ENCODE measurements at places on chromosomes 16 and 17.

DNA sequence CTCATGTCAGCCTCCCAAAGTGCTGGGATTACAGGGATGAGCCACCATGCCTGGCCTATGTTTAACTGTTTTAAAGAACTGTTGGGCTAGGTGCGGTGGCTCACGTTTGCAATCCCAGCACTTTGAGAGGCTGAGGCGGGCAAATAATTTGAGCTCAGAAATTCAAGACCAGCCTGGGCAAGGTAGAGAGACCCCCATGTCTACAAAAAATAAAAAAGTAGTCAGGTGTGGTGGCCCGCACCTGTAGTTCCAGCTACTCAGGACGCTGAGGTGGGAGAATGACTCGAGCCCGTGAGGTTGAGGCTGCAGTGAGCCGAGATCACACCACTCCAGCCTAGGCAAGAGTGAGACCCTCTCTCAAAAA is 1.9 kb upstream of the ITGAL start:
- DNase-seq, result no peak

- no peak for DNase-seq
Observed at GRCh38 chr16:20393801-20394577, 10.5 kb downstream of the PDILT start.

GRCh38 chr16:68707340-68708152 is 29.5 kb upstream of the CDH1 start:
- no peak for DNase-seq

DNA sequence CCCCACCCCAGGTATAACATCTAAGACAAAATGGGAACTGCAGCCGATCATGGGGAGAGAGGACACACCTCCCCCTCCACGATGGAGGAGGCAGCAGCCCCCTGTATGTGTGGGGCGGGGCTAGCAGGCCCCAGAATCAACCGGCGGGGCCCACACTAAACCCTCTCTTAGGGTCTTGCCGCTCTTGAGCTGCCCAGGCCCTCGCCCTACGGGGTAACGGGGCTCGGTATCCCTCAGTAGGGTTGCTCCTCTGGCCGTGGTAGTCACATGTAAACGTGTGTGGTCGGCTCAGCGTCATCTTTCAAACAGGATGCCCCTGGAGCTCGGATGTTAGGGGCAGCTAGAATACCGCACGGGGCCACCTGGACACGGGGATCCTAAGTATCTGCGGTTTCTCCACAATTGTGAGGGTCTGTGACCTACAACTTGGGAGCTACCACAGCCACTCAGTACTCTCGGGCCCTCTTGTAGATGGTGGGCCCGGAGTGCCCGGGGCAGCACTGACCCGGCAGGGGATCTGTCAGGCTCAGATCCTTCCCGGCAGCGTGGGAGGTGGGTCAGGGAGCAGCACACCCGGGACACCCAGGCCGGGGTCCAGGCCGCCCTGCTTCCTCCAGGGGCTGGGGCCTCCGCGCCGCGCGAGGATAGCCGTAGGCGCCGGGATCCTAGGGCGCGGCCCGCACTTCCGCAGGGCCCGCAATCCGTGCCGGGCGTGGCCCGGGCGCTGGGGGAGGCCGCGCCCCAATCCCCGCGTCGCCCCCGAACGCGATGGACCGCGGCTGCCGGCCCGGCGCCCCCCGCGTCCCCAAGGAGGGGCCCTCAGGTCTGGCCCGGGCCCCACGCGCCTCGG is 781 bp downstream of the ARHGDIA start:
- peak; percentile 47 for DNase-seq

GRCh38 chr16:48057048-48057447 is 98.7 kb downstream of the ABCC12 start:
- DNase-seq, result no peak

DNA sequence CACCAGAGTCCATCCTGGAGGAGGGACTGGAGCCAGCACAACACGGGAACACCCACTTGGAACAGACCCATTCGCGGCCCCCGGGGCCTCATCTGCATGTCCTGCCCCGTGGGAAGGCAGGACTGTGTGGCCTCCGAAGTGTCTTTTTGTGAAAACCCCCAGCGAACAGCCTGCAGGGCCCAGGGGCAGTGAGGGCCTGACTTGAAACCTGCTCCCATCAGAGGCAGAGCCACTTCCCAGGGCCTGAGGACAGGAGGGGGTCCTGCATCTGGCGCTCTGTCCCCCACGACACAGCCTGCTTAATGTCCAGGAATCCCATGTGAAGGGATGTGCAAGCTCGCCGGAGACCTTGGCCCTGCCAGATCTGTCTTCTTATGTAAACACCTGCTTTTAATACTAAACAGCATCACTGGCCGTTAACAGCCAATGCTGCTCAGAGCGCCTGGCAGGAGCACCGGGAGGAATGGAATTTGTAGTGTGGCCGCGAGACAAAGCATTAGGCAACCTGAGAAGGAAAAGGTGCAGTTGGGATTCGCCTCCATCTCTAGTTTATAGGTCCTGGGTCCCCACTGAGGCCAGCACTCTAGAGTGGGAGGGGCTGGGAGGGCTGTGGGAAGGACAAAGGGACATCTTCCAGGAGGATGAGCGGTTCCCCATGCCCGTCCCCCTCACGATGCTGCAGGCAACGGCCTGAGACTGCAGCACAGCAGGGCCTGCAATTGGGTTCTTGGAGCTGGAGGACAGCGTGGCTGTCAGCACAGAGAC is 9.6 kb upstream of the EVPL start:
- no peak for DNase-seq

DNA sequence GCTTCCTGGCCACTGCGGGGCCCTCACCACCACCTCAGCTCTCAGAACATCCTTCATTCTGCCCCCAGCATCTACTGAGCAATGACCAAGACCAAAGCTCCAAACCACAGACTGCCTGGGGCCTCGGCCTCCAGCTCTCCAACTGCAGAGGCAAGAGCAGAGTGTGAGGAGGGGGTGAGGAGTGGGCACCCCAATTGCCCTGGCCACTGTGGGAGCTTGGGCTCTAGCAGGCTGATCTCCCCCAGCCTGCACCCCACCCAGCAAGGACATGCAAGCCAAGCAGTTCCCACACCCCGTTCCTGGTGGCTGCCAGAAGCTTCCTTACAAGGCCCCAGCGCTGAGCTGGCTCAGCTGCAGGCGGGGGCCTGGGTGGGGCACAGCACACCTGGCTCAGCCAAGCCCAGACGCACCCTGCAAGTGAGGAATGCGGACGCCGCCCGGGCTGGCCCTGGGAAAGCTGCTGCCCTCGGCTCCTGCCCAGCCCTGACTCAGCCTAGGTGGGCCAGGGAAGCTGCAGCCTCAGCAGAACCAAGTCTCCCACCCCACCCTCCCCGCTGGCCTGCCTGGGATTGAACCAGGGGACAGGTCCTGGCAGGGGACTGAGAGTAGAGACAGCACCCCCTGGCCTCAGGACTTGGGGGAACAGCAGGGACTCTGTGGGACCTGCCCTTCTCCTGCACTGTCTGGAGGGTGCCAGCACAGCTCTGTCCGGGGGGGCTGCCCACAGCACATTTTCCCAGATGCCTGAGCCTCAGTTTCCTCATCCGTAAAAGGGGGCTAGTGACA is 29.7 kb upstream of the KRT17 start:
- no peak for DNase-seq

DNA sequence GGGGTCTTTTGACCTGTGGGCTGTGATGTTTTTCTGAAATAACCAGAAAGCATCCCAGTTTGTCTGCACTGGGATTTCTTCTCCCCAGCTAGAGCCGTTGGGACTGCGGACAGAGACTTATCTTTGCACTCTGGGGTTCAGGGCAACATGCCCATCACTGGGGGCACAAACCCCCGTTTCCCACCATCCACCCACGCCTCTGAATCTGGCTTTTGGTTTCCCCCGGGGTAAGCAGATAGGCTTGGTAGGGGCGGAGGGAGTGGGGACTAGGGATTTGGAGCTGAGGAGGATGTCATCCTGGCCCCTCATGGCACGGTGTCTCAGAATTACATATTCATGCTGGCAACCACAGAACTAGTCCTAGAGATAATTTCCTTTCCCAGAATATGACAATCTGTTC is 68.6 kb downstream of the CCDC182 start:
- no peak for DNase-seq

DNA sequence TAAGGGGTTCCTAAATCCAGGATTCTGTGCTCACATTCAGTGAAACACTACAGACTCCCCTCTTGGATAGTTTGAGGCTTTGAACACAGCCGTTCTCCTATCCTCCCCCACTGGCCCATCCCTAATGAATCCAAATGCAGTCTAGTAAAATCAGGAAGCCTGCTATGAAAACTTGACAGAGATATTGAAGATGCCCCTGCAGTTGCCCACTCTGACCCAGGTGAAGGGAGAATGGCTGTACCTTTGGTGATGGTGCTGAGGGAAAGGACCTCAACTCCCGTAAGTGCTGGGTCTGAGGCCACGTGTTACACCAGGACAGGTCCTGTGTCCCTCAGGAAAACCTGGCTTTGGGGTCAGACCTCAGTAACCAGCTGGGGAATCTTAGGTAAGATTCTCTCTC is 54.4 kb downstream of the SF3B3 start:
- no peak for DNase-seq

DNA sequence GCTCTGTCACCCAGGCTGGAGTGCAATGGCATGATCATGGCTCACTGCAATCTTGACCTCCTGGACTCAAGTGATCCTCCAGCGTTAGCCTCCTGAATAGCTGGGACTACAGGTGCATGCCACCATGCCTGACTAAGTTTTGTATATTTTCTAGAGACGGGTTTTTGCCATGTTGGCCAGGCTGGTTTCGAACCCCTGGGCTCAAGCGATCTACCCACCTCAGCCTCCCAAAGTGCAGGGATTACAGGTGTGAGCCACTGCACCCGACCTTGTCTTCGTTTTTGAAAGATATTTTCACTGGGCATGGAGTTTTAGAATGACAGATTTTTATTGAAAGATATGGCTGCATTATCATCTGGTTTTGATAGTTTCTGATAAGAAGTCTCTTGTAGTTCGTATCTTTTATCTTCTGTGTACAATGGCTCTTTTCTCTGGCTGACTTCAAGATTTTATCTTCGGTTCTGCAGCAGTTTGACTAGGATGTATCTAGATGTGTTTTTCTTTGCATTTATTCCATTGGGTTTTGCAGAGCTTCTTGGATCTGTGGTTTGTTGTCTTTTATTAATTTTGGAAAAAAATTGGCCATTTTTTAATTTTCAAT is 14.6 kb downstream of the ADGRG5 start:
- DNase-seq, result no peak

DNA sequence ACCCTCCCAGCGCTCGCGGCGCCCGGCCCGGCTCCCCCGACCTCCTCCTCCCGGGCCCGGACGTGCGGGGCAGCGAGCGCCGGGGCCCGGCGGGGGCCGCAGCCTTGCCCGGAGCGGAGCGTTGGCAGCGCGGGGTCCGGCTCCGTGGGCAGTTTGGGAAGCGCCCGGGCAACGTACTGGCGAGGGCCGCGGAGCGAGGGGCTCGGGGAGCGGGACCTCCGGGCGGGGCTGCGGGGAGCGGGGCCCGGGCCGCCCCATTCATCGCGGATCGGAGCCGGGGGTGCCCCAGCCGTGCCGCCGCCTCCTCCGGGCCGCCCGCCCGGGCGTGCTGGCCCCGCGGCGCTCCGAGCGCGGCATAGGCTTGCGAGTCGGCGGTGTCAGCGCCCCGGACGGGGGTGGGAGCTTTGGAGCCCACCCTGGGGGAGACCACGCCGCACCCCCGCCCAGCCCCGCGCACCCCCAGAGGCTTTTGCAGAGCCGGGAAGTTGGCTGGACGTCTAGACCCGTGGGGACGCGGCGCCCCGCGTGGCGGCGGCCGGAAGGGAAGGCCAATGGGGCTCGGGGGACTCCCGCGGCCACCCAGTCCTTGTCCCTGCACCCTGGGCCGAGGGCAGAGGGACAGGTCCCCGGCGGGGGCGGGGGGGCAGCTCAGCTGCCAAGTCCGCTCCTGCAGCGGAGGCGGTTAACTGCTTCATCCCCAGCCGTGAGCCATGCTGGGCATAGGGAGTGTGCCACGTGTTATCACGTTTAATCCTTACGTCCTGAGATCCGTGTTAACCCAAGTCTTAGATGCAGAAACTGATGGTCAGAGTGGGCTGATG is 852 bp downstream of the ZNF469 start:
- DNase-seq, result no peak

DNA sequence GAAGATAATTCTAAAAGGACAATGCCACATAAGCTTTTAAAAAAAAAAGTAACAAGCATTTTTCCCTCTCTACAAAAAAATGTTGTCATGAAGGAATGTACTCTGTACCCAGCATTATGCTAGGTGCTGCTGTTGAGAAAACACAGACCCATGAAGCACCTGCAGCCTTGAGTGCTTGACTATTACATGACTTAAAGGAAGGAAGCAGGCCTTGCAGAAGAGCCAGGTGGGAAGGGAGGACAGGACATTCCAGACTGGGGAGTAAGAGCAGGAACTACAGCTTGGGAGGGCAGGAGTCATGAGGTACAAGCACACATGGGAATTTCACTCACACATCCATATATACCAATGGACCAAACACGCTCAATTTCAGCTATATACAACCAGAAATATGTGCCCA is 3.8 kb downstream of the MYO1D start:
- DNase-seq, result no peak

DNA sequence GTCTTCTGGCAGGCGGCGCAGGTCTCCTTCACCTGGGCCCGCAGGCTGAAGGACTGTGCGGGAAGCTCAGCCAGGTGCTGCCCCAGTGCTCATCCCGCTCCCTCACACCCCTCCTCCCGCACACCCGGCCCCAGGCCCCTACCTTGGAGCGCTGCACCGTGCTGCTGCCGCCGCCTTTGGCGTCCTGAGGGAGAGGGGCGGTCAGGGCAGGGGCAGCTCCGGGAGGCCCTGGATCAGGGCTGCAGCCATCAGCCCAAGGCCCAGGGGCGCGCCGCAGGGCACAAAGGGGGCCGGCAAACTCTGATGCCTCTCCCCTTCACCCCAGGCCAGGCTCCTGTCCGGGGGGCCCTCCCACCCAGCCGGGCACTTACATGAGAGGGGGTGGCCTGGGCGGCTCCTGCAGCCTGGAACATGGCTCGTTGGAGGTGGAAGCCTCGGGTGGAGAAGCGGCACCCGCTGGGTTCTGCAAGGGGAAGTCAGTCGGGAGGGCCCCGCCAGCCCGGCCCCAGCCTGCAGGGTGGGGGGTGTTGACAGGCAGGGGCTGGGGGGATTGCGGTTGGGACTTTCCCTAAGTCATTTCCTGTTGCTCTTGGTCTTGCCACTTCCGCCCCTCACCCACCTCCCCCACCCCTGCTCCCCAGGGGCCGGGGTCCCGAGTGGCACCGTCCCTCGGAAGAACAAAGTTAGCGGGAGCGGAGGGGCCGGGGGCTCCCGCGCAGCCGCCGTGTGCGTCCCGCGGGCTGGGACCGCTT is 863 bp downstream of the LIMD2 start:
- peak; percentile 75 for DNase-seq

- no peak for DNase-seq
Observed at GRCh38 chr17:41592601-41593305, 6.1 kb upstream of the KRT14 start.

DNA sequence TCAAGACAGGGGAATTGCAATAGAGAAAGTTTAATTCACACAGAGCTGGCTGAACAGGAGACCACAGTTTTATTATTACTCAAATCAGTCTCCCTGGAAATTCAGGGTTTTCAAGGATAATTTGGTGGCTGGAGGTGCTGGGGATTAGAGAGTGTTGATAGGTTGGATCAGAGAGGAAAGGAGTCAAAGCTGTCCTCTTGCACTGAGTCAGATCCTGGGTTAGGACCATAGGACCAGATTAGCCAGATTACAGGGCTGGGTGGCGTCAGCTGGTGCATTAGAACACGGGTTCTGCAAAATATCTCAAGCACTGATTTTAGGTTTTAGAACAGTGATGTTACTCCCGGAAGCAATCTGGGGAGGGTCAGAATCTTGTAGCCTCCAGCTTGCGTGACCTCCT is 1.8 kb upstream of the NSMCE1 start:
- peak; percentile 48 for DNase-seq

- no peak for DNase-seq
Observed at GRCh38 chr17:6596081-6596480, 39.7 kb upstream of the PITPNM3 start.

GRCh38 chr16:28204204-28204603 is 7.6 kb downstream of the XPO6 start:
- no peak for DNase-seq

Data from T-helper 2 cell treated with Interferon-gamma antibody and Interleukin-4, amounts not matched to agents 5 μg/mL and 100 μg/mL, for 36 hours (primary cell).